ENCODE measurements at places on chromosomes 2 and 18.

DNA sequence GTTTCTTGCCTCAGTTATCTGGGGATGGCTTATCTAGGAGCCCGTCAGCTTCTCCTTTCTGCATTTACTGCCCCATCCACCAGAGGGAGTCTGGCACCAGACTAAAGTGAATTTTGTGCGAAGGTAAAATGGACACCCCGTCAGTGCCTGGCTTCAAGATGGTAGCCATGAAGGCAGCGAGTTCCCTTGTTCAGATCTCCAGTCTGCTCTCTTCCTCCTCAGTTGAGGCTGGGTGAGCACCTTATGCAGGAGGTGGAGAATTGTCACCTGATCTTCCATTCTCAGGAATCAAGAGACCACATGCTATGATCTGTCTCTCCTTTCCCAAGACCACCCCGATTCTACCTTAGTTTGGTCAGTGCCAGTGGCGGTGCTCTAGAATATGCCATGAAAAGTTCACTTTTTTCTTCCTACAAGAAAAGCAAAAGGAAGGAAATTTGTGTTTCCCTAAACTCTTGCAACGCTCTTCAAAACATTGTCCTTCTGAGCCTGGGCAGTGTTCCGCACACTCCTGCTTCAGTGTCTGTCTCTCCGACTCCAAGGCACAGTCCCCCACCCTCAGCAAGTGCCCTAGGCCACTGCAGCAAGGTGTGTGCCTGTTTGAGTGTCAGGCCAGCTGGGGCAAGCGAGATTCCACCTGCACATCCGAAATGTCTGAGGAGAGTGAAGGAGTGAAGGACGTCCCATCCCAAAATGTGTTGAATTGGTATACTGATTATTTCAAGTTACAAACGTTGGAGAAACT, 168.6 kb downstream of the SS18 start:
- DNase-seq, result peak; percentile 20

GRCh38 chr2:217066510-217067270, 206.8 kb upstream of the TNP1 start:
- DNase-seq, result no peak

GRCh38 chr18:79690586-79691482, 11.2 kb downstream of the CTDP1 start:
- no peak for DNase-seq

DNA sequence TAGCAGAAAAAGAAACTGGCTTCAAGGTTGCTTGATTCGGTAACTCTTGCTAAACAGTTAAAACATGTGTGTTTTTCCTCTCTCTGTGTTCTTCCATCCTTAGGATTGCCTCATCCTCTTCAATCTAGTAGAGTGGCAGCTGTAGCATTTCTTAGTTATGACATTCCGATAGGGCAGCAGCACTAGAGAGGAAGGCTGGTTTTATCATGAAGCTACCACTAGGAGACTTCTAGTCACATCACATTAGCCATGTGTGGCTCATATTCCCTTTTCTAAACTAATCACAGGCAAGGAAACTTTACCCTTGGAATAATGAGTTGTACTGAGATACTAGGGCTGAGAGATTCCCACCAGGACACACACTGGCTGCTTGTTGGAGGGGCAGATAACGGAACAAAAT, 187.6 kb downstream of the DOK6 start:
- no peak for DNase-seq

DNA sequence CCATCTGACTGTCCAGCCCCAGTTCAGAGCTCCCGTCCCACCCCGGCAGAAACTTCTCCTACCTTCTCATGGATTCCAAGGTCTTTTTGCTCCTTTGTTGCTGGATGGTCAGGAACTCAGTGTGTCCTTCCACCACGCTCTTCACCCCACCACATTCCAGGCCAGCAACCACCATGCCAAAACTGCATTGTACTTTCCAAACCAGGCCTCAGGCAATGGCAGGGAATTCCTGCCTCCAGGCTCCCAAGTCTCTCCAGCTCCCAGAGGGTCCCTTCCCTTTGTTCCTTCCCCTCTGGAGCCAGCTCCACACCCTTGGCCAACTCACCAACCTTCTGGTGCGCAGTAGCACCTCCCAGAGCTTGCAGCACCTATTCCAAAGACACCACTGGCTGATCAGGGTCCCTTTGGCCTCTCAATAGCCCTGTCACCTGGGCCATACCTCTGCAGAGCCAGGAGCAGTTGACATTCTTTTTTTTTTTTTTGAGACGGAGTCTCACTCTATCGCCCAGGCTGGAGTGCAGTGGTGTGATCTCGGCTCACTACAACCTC, 8.1 kb downstream of the CHMP1B start:
- DNase-seq, result no peak

Data from CD4-positive, alpha-beta T cell treated with Interleukin-6 at 100 ng/mL for 8 hours (primary cell).